Stimulated activated CD8-positive, alpha-beta memory T cell treated with anti-CD3 and anti-CD28 coated beads, Interleukin-2, amount 100 ng/mL, for 48 hours (primary cell): ENCODE measurements at places on chromosomes 11 and 22.

- DNase-seq = no peak
These were observed 60.7 kb downstream of the ELFN2 start for GRCh38 chr22:37366601-37367000.

DNA sequence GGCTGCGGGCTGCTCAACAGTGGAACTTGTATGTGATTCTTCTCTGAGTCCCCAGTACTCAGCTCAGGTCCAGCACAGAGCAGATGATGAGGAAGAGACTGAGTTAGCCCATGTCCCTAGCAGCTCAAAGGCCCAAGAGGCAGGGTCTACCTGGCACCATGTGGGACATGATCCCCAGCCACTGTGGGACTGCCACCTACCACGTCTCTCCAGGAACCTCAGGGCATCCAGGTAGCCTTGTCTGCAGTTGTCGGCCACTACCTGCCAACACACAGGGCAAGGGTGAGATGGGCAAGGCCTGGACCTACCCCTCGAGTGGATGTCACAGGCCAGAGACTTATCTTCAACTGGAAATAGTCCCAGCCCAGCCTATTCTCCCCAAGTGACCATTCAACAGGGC is 4.4 kb downstream of the PNPLA5 start:
- DNase-seq = no peak

DNA sequence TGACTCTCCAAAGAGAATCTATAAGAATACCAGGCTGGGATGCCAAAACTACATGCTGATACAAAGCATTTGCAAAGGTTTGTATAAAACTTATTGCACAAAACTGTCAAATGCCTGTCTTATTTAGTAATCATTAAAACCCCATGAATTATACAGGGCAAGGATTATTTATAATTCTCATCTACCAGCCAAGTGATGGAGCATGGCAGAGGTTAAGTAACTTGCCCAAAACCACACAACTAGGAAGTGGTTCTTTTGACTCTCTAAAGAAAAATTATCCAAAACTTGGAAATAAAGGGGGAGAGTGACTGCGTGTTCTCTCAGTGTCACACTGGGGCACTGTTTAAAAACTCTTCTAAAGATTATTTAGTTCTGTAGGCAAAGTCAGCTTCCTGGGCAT is 17.4 kb upstream of the CLMP start:
- no peak for DNase-seq

DNA sequence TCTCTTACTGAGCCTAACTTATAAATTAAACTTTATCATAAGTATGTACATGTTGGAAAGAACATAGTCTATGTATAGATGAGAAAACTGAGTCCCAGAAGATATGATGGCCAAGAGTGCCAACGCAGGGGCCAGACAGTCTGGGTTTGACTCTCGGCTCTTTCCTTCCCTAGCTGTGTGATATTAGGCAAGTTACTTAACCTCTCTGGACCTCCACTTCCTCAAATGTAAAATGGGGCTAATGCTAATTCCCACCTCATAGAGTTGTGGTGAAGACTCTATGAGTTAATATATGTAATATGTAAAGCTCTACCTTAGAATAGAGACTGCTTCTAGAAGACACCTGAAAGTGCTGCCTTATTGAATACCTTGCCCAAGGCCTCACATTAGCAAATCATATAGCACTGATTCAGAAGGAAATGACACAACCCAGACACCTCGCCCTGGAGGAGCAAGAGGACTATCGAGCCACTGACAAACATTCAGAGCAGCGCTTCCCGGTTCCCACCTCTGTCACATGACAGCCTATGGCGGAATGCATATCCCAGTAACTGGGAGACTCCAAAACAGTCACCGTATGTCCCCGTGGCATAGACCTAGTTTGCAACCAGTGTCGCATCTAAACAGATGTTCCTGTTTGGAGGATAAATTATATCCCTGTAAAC is 11.3 kb upstream of the CCDC86 start:
- no peak for DNase-seq

GRCh38 chr11:44791316-44791925 is 64.7 kb downstream of the TSPAN18 start:
- DNase-seq = no peak

GRCh38 chr22:37764622-37765021 is 43.1 kb upstream of the GCAT start:
- no peak for DNase-seq

DNA sequence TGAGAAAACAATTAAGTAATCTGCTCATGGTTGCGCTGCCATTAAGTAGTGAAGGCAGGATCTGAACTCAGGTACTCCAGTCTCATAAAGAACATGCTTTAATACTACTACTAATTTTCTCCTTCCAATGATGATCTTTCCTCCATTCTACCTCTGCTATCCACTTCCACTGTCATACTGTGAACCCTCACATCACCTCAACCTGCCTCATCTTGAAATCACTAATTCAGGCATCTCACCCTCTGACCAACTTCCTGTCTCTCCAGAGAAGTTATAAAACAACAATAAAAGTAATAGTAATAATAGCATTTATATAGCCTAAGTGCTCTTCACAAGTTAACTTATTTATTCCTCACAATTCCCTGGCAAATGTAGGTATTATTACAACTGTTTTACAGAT is 57.1 kb upstream of the PSMA1 start:
- no peak for DNase-seq

DNA sequence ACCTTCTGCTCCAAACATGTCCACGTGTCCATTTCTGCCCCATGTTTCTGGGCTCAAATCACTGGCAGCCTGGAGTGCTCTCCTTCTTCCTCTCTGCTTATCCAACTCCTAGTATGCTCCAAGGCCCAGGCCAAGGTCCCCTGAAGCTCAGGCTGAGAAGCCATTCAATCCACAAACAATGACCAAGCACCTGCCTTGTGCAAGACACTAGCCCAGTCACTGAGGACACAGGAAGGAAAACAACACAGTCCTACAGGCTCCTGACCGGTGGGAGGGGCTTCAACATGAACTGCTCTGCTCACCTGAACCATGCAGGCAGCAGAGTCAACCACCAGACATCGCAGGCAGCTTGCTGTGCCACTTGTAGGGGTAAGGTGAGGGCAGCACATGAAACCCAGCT is 93.6 kb downstream of the RPL27A start:
- no peak for DNase-seq

DNA sequence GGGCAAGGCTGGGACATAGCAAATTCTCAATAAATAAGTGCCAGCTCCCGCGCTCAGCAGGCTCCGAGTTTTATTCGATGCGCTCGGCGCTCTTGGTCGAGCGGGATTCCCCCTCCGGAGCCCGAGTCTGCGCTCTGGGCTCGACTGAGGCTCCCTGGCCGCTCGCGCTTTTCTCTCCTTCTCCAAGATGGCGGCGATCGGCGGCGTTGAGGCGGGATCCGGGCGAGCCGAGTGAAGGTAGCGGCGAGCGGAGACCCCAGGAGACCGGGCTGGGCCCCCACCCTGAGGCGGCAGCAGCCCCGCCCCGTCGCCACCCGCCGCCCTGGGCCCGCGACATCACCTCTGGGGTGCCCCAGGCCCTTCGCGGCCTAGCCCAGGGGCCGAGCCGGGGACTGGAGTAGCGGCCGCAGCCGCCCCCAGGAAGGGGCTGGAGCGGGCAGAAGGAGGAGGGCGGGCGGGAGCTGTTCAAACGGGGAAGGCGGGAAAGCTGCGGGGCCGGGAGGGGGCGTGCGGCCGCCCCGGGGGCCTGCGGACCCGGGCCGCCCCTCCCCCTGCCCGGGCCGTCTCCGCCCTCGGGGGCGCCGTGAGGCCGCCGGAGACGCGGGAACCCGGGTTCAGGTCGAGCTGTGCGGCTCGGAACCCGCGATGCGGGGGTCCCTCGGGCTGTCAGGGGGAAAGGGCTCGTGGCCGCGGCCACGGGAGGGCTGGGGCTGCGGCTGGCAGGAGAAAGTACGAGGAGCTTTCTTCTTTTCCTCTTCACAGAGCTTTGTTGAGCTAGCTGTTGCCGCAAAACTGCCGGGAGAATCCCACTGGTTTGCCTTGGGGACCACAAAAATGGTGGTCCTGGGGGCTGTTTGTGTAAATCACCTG is at the start of gene HMGXB4:
Gene HMGXB4 (plus strand): TSS at position 173 of the 870 bp plus-strand sequence. CDS start 4,898 bp downstream, outside the sequence.
- DNase-seq = peak; percentile 75

DNA sequence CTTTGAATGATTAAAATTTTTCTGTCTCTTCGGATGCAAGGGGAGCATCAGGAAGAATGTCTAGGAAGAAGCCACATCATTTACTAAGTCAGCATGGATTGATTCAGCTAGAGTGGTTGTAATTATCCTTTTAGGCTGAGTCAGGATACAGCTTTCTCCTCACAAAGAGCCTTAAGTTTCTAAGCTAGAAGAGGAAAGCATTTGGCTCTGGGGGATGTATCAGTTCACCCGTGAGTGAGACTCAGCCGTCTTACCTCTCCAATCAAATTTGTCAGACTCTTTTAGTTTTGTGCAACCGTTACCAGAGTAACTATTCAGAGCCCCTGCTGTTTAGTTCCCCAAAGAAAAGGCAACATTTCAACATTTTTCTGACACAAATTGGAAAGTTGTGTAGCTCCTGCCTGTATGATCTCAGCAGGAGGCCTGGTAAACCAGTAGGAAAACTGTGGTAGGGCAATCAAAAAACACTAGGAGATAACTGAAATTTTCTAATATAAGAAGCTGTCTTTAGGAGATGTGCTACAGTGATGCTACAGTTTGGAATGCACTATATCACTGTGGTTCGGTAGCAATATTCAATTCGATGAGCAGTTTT is 432.4 kb upstream of the LUZP2 start:
- no peak for DNase-seq

- DNase-seq = no peak
These were observed 3.8 kb downstream of the OSBPL5 start for GRCh38 chr11:3161309-3161708.

DNA sequence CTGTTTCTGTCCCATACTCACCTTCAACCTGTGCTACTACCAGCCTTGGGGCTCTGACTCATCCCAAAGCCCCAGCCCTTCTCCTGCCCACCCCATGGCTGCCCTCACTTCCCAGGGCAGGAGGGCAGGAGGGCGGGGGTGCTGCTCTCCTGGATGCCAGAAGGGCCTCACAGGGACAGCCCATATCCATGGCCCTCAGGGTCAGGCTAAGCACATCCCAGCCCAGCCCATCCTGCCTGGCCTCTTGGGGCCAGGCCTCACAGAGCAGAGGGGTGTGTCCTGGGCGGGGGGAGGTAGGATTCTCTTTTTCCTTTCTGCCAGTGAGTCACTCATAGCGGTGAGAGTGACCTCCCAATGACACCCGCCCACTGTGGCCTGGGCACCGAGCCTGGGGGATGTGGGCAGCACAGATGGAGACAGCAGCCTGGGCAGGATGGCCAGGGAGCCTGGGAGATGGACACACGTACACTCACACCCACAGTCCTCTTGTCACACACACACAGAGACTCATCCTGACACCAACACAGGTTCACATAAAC is 2.4 kb downstream of the LTBP3 start:
- DNase-seq = no peak

DNA sequence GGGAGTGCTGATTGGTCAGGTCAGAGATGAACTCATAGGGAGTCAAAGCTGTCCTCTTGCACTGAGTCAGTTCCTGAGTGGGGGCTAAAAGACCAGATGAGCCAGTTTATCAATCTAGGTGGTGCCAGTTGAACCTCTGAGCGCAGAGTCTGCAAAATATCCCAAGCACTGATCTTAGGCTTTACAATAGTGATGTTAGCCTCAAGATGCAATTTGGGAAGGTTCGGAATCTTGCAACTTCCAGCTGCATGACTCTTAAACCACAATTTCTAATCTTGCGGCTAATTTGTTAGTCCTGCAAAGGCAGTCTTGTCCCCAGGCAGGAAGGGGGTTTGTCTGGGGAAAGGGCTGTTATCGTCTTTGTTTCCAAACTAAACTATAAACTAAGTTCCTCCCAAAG is 92.3 kb upstream of the PARVA start:
- DNase-seq = no peak

GRCh38 chr11:65538232-65538914 is 13.5 kb downstream of the SCYL1 start:
- no peak for DNase-seq

DNA sequence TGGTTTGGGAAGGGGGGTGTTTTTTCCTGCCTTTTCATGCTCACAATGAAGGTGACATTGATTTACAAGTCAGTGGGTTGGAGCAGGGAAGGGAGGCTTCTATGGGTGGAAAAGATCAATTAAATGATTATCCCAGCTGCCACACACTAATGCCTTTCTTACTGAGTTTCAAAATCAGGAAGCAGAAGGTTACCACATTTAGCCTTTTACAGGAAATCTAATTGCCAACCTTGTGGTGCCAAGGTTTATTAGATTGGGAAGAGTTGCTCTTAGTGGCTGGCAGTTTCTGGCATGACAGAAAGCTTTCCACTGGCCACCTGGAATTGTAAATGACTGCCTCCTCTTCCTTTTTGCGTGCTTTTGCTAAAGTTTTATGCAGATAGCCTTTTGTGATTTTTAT is 98.7 kb downstream of the NAV2 start:
- no peak for DNase-seq

DNA sequence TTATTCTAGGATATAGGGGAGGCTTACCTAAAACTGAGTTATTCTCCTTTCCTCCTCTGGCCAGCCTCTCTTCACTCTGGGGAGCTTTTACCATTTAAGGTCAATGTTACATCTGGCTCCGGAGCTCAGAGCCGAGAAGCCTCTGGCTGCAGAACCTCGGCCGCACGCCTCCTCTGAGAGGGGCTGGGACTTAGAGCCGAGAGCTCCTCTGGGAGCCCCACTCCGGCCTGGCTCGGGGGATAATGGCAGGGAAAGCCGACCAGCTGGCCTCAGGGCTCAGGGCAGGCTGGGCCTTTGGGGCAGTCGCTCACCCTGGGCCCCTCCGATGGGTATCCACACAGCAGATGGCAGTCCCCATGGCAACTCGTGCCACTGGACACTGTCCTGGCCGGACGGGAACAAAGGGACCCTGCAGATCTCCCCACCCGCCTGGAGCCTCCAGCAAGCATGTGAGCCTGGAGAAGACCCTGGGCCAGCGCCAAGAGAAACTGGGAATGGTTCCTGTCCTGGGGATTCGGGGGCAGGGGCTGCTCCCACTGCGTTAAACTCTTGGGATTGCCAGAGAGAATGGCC is at the start of gene IRAG1:
Gene IRAG1 (minus strand): TSS at position 247 of the 573 bp plus-strand sequence. CDS start 153 bp downstream, at position 94.
- no peak for DNase-seq

DNA sequence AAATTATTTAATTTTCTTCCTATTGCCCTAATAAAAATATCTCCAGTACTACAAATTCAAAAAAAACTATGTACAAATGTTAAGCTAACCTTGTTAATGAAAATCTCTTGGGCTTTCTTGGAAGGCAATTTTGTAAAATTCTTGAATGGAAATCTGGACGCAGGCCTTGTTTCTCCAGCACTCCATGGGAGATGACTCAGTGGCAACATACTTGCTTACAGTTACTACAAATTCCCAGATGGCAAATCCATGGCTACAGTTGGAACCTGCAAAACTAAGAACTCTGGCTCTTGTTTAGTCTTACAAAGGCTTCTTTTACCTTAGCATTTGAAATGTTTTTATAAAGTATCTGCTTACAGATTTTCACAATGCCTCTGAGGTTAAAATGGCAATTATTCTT is 725.2 kb downstream of the DLG2 start:
- DNase-seq = no peak

- DNase-seq = no peak
These were observed 2.4 kb upstream of the IFITM2 start for GRCh38 chr11:304915-305843.
